ENCODE measurements at places on chromosomes 5 and 9.
A peak's percentile ranks its signal among the peaks of the same experiment; 100 is the strongest.

- DNase-seq = no peak
Observed at GRCh38 chr5:43421450-43422133, 9.4 kb upstream of the CCL28 start.

DNA sequence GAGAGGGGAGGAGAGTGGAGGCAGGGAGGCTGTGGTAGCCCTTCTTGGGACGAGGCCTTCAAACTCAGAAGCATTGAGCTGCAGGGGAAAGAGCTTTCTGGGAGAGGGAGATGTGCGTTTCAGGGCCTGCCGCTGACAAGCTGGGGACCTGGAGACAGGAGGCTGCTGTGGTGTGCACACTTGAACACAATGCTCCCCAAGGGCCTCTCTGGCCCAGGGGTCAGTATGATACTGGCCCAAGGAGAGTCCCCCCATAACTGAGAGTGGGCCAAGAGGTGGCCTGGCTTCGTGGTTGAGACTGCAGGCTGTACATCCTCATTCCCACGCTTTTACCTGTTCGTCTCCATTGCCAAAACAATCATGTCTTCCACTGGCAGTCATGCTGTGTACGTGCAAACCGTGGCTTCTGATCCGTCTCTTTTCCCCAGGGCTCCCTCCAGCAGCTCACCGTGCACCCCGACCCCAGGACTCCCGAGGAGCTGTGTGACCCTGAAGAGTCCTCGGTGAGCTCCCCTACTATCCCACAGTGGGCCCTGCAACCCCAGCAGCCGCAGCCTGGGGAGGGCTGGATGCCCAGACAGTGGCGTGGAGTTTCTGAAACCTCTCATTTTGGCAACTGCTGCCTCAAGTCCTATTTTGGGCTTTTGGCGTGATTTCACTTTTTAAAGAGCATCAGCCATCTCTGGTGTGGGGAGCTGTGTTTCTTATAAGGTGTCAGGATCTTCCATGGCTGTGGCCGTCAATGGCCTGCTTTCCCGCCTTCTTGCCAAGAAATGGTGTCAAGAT, 43.4 kb downstream of the COL15A1 start:
- no peak for DNase-seq

- DNase-seq = no peak
Observed at GRCh38 chr9:22206833-22207232, 197.7 kb upstream of the CDKN2B start.

DNA sequence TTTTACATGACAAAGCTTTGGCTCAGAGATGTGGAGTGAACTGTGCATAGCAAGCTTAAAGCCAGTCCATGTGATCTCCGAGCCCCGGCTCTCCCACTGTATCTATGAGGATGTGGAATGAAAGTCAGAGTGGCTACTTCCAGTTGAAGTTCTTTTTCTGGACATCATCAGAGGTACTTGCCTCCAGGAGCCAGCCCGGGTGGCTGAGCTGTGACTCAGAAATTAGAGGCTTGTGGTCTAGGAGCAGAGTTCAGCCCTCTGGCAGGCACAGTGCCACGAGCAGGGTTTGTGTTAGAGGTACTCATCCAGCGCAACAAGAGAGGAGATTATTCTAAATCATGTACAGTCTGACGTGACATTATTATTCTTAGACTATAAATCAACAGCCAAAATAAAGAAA, 322.5 kb downstream of the CDK5RAP2 start:
- DNase-seq = peak; percentile 7

DNA sequence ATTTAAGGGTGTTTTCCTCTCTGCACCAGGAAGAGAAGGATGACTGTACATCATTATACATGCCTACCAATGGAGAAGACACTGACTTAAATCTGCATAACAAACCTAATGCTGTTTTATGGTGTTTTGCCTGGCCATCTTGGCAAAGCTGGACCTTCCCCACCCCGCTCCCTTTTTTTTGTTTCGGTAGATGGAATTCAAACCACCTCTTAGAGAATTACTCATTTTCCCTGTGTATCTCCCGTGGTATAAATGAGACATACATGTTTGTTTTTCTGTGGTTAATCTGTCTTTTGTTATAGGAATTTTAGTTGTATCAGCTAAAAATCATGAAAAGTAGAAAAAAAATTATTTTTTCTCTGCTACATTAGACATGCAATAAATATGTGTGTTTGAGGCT, 28.8 kb downstream of the IL12B start:
- no peak for DNase-seq

GRCh38 chr5:95873351-95873750, 50.8 kb upstream of the GLRX start:
- DNase-seq = no peak

DNA sequence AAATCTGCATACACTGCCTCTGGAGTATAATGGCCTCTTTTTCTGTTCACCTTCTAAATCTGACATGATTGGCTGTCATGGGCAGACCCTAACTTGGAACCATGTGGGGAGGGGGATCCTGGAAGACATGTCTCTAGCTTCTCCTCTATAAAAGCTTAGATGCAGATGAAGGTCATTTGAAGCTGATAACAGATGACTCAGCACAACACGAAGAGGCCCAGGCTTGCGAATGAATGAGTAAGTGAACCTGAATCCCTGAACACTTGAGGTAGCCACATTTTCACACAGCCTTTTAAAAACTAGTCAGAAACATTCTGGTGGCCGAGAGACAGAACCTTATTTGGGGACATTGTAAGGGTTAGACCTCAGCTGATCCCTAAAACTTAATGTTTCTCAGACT, 282.6 kb downstream of the ELAVL2 start:
- peak; percentile 25 for DNase-seq

GRCh38 chr9:76996700-76997099, 22.8 kb upstream of the FOXB2 start:
- peak; percentile 19 for DNase-seq

DNA sequence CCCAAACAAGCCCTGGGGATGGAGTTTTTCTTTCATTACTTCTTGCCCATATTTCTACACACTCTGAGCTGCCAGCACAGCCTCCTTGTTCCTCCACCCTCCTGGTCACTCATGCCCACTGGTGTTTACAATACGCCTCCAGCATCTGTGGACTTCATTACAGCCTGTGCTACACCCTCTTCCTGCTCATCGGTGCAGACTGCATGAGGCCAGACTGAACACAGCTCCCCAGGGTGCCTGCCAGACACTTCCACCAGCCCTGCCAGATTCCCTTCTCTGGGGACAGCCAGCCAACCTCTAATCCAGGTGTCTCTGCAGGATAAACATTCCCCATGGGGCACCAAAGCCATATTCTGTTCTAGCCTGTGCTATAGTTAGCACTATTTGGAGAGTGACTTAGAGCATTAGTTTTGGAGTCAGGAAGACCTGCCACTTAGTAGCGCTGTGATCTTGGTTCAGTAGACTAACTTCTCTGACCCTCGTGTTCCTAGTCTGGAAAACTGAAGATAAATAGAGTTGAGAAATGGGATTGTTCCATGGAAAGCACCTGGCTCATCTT, 163.8 kb upstream of the KLF4 start:
- DNase-seq = no peak

GRCh38 chr5:36168737-36169136, 16.8 kb downstream of the SKP2 start:
- DNase-seq = no peak

- DNase-seq = no peak
Observed at GRCh38 chr5:154523709-154524108, 45.7 kb upstream of the HAND1 start.

GRCh38 chr5:3394891-3395599, 200.6 kb upstream of the IRX1 start:
- no peak for DNase-seq

DNA sequence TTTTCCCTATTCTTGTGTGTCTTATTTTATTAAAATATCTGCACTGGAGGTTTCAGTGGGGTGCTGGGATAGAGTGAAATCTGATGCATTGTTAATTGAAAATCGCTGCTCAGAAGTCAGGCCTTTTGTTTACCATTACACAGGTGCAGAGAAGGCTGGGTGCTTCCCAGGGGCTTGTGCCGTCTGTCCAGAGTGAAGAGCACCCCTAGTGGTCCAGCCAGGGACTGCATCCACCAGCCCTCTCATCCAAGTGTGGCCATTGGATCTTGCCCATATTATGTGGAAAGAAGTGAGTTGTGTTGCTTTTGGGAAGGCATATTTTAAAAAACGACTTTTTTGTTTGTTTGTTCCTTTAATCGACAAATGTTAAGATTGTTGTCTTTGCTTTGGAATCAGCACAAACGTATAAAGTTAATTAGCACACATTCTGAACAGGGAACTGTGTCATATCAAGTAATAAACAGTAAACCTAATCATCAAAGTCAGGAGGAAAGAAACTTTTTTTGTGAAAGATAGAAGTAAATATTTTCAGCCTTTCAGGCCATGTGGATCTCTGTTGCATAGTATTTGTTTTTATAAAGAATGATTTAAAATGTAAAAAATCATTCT, 315.6 kb downstream of the MTRR start:
- DNase-seq = peak; percentile 20

- DNase-seq = no peak
Observed at GRCh38 chr9:132199056-132199455, 37.2 kb downstream of the NTNG2 start.

DNA sequence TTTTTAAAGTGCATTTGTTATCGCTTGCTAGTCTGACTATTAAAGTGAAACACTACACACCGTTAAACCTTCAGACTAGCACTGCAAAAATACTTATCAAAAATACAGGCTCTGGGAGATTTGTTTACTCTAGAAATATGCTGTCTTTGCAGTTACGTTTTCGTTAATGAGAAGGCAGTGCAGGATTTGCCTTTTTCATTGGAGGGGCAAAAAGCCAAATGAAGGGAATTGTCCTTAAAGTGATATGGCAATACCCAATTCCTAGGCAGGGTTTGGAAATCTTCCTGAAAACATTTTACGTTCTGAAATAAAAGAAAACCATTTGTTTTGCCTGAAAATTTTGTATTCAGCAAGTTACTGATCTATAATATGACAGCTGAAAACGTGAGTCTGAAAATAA, 1800.2 kb downstream of the MAT2B start:
- DNase-seq = no peak

DNA sequence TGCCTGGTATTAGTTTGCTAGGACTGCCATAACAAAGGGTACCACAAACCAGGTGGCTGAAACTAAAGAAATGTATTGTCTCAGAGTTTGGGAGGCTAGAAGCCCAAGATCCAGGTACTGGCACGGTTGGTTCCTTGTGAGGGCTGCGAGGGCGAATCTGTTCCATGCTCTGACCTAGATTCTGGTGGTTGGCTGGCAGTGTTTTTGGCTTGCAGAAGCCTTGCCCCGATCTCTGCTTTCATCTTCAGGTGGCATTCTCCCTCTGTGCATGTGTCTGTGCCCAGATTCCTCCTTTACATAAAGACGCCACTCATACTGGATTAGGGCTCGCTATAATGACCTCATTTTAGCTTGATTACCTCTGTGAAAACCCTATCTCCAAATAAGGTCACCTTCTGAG, 36.7 kb downstream of the RAI14 start:
- no peak for DNase-seq

GRCh38 chr5:64519263-64519662, 13.4 kb downstream of the RGS7BP start:
- DNase-seq = no peak

DNA sequence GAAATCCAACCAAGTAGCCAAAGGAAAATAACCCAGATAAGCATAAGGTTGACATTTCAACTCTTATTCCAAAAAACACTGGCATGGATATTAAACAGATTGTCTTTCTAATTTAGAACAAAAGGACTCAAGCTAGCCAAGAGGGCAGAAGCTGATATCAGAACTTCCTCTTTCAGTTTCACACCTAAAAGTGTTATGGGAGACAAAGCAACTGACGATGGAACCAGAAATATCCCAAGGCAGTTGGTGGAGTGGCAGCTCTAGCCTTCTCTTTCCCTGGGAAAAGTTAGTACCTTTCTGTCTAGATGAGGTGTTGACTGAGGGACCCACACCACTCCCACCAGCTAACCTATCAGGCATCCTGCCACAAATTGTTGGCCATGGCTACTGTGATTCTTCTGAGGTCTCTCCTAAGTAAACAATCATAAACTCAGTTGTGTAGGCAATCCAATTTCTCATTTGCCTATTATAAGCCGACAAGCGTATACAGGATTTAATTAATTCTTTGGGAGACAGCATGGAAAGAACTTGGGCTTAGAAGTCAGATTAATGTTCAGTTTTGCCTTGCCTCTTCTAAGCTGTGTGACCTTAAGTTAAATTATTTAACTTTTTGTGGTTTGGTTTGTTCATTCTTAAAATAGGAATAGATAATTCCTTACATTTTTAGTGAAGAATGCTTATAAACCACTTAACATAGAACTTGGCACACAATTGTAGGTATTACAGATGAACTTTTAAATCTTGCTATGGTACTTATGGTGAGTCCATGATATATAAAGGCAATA, 110.9 kb upstream of the ADAMTSL1 start:
- DNase-seq = peak; percentile 88

GRCh38 chr5:178667101-178667500, 40.3 kb upstream of the CLK4 start:
- DNase-seq = no peak

DNA sequence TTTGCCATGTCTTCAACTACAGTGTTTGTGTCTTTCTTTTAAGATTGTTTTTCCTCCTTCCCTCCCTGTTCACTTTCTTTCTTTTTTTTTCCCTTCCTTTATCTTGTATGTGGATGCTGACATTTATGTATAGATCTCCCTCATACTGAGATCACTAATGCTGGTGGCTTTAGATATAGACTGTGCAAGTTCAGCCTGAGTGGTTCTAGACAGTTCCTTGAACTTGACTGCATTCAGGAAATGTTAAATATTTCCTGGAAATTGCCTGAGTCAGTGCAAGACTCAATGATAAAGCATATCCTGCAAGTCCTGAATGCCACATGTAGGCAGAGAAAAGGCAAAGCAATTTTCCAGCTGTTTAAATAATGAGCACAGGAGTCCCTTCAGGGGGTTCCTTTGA, 182.5 kb upstream of the NR3C1 start:
- DNase-seq = no peak

GRCh38 chr5:171450423-171451331, 31.2 kb downstream of the FGF18 start:
- peak; percentile 85 for DNase-seq

- DNase-seq = no peak
Observed at GRCh38 chr5:13780081-13780480, 164.4 kb downstream of the DNAH5 start.

DNA sequence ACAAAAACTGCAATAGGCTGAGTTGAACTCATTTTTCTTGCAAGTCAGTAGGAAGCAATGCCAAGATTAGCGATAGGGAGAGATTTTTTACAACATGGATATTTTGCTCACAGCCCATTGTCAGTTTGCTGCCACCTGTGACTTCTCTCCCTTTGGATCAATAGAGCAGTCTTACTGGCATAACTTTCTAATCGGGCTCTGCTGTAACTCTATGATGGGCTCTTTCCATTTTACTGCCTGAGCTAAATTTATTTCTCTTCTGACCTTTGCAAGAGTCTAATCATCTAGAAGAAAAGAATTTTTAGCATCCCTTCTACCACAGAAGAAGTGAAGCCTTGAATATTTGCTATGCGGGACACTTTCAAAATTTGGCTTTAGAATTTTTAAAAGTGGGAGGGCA, 53.6 kb upstream of the SGCD start:
- DNase-seq = no peak

DNA sequence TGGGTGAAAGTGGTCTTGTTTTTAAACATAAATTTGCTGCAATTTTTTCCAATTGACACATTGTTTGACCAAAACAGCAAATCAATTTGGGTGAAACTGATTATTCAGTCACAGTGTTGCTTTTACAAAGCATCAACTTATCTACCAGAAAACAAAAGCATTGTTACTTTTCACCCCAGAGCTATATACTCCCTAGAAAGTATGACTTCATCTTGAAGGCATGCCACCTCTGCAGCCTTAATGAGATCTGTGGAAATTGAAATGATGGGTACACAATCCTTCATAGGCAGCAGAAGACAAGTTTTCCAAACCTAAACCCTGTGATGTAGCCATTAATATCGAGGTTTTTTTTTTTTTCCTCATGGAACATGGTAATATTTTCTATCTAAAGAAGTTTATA, 615.9 kb downstream of the CHSY3 start:
- peak; percentile 39 for DNase-seq

- no peak for DNase-seq
Observed at GRCh38 chr5:25295067-25295466, 650.3 kb upstream of the CDH10 start.

Data from fibroblast of skin of right quadriceps (primary cell).